ENCODE measurements at places on chromosomes 6 and 20.
A peak's percentile ranks its signal among the peaks of the same experiment; 100 is the strongest.

DNA sequence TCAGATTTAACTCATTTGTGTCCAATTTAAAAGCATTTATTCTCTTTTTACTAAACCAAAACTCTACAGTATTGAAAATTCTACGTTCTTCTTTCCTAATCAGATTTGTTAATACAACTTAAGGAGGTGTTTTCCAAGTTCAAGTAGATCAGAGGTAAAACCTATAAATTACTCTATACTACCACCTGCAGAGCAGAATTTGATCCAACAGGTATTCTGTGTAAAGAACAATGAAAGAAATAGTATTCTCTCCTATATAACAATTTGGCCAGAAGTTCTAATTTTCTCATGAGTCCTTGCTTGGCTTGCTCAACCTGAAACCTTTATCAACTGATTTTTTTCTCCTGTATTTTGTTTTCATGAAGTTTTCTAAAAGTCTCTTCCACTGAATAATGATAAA lies 28.5 kb upstream of the DST start:
- DNase-seq: no peak

DNA sequence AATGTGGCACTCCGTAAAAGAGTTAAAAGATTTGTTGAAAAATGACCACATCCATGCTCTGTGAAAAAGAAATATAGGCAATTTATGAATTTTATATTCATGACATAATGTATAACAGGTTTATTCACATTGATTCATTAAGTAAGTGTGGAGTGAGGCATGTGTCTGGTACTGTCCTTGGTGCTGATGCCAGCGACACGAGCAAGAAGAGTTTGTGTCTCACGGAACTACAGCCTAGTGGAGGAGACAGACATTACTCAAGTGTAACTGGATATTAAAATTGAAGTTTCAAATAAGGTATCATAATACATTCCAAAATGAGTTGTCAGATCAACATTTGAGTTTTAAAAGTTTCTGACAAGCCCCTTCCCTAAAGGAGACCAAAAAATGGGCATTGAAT lies 158.2 kb upstream of the PRND start:
- DNase-seq: peak; percentile 47

GRCh38 chr6:122081921-122082320 lies 317.5 kb upstream of the HSF2 start:
- DNase-seq: no peak

GRCh38 chr20:59004763-59005522 lies 2.1 kb downstream of the CTSZ start:
- DNase-seq: no peak

GRCh38 chr20:24806705-24807676 lies 142.1 kb upstream of the CST7 start:
- DNase-seq: no peak

DNA sequence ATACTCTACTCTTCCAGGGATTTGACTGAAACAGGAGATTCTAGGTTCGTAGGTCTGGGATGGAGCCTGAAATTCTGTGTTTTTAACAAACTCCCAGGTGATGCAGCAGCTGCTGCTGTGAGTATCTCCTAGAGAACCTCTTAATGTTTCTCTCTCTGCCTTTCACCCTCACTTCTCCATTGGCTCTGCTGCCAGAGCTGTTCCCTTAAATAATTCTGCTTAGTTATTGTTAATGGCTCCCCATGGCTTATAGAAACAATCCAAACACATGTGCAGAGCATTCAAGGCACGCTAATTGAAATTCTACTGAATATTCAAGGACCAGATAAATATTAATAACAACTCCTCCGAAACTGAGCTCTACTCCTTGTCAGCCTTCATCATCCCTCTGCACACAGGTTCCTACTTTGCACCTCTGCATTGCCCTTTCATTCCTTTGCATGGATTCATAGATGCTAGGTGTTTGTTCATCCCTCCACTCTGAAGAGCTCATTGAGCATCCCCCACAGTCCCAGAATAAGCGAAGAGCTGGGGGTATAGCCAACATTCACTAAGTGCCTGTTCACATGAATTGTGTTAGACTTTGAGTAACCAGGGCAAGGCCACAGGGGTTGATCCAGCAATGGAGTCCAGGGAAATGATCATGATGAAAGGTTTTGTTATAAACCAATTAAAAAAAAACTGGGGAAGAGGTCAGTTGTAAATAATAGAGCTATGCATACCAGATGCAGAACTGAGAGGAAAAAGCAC lies 488.4 kb upstream of the JAG1 start:
- DNase-seq: no peak

DNA sequence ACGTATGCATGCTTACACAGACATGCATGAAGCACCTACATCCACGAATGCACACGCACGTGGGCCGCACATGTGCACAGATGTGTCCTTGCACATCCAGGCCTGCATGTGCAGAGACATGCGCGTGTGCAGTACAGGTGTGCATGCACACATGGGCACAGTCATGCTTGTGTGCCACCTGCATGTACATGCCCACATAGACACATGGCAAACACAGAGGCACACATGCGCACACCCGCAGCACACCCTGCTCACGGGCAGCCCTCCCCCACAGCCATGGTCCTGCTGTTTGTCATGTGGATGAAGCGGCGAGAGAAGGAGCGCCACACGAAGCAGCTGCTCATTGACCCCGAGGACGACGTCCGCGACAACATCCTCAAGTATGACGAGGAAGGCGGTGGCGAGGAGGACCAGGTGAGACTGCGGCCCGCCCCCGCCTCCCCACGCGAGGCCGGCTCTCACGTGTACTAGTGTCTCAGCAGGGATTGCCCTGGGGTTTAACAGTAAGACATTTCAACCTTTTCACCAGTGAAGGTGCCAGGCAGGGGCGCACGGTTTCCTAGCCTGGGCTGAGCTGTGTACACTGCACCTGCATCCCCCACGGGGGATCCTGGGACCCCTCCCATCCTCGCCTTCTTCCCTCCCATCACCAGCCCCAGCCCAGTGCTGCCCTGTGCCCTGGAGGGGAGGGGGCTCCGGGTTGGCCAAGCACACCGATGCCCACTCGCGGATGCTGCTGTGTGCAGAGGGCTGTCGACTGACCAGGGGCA lies 132.8 kb downstream of the TAF4 start:
- DNase-seq: no peak

DNA sequence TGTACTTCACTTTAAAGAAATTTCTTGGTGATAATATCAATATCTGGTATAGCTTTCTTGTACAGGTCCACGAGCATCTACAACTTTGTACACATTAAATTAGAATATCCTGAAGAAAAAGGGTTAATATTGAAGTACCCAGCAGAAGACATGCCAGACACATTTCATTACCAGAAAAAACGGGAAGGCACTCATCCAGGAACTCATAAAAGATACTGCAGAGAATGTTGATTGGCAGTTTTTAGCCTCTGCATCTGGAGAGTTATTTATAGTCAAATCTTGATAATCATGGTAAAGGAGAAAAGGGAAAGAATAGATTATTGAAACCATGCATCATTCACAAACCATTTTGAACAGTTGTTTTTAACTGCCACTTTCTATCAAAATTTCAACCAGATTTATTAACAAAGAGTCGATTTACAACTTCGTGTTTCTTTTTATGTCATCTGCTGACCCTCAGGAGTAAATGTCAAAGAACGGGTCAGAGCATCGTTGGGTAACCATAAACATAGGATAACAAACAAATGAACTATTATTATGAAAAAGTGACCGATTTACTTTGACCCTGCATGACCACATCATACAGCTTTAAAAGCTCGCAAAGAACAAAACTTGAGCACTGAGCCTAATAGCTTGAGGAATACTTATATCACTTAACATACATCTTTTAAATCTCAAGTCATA lies 229.2 kb upstream of the SGK1 start:
- no peak for DNase-seq

DNA sequence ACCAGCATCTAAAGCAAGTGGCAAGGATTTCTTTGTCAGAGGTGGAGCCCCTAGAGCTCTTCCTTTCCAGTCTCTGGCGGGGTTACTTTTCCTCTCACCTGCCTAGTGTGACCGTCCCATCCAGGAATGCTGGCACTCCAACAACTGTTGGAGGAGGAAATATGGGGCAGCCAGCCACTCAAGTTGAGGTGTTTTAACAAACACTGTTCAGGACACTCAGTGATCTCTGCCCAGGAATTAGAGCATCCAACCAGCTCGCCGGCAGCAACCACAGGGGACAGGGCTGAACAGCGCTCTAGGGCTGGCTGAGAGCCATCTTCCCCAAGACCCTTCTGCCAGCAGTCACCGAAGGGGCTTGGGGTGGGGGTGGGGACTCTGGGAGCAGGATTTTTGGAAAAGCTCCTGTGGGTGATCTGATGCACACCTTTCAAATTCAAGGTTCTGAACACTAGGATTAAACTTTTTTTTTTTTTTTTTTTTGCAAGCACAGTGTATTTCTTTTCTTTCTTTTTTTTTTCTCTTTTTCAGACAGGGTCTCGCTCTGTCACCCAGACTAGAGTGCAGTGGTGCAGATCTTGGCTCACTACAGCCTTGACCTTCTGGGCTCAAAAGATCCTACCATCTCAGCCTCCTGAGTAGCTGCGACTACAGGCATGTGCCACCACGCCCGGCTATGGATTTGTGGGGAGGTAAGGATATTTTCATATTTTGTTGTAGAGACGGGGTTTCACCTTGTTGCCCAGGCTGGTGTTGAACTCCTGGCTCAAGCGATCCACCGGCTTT lies 28.4 kb upstream of the KCNK16 start:
- no peak for DNase-seq

DNA sequence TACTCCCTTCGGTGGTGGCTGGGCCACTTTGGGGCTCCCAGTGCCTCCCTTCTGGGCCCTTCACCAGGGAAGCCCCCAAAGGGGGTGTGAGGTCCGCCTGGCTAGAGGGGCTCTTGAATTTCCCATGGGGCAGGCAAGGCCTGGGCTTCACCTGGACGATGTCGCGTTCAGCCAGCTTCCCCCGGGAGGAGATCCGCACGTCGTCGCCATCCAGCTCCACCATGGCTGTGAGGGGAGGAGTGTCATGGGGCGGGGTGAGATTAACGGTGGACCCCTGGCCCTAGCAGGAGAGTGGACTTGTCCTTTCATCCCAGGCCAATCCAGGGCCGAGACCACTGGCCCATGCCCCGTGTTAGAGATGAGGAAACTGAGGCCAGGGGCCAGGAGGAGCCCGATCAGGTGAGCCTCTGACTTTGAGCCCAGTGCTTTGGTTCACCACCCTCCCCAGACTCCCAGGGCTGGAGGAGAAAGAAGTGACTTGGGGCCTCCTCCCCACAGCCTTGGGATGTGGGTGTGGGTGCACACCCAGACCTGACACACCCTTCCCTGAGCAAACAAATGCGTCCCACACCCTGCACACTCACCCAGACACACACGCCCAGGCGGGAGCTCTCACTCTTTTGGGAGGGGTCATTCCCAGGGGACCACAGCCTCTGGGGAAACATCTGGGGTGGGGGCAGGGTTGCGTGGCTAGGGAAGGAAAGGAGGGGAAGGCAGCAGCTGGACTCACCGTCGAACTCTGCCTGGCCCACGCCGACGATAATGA lies 46.1 kb downstream of the RAB44 start:
- DNase-seq: no peak

DNA sequence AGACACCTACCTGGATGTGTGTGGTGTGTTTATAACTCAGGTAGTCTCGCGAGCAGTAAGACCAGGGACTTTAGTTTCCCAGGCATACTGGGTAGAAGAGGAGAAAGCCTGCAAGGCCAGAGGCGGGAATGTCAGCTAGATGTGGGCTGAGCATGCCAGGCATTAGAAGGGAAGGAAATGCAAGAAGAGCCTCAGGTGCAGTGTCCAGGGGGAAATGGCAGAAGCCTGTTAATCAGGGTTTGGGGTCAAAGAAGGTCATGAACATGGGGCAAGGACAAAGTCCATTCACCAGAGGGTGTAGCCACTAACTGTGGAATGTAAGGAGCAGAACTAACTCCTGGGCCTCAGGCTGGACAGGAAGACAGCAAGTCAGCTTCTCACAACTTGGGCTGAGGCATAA lies 305.0 kb downstream of the SMOC2 start:
- DNase-seq: no peak

DNA sequence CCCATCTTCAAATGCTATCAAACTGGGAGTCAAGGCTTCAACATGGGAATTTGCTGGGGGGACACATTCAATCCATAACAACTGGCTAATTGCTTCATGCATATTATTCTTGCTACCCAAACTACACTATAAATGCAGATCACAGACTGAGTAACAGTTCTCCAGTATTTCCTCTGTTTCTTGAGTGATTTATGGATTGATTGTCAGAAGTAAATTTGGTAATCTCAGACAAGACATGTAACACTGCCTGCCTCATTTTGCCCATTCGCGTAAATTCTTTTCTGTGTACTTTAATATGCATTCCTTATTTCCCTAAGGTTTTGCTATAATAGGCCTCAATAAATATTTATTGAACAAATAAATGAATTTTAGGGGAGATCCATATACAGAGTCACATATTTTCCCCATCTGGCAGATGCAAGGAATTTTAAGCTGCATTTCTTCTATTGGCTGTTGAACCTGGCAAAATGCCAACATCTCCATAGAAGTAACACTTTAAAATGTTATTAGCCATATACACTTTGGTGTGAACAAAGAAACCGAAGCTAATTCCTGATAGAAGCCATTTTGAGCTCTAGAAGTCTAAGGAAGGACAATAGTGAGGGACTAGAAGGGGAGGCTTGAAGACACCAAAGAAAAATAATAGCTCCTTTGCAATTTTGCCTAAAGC lies 98.2 kb downstream of the QRSL1 start:
- no peak for DNase-seq

DNA sequence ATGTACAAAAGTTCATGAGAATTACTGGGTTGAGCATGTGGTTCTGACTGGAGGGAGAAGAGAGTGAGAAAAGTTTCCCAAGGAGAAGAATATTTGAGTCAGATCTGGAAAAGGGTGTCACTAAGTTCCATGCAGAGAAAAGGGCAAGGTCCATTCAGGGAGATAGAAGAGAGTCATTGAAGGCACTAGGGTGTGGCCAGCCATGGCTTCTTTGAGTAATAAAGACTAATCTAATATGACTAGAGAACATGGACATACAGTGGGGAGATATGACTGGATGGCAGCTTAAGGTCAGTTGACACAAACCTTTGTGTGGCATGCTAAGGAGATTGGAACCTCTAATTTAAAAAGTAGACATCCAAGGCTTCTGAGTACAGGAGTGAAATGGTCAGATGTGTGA lies 10.7 kb upstream of the SLC17A4 start:
- DNase-seq: no peak

DNA sequence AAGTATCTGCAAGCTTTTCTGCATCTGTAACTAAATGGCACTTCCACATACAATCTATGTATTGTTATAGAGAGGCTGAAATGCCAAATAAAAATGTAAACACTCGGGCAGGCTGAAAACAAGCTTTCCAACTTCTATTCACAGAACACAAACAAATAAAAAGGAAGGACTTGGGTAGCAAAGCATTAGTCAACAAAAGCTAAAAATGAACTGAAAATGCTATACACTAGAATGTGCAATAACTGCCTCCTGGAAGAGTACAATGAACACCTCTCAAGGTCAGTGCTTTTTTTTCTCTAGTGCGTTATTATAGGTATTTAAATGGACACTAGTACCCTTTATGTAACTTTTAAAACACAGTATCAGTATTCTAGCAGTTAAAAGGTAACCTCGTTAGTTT lies 31.4 kb downstream of the STK38 start:
- no peak for DNase-seq

GRCh38 chr6:84135291-84135690 lies 92.2 kb downstream of the CEP162 start:
- no peak for DNase-seq

GRCh38 chr6:56963043-56963442 lies 8.1 kb downstream of the BEND6 start:
- DNase-seq: no peak

GRCh38 chr6:143806282-143807102 lies 36.6 kb upstream of the LTV1 start:
- no peak for DNase-seq
